ENCODE measurements at places on chromosomes 2 and 18. TPM values are rescaled to one million over a fixed set of nuclear protein-coding genes. Genes with fewer than 3 reads are reported as not detected.

The RUFY4 gene
- total RNA-seq = not detected

The TLX2 gene
- total RNA-seq = not detected

The LYG2 gene
- total RNA-seq = not detected

The GKN1 gene
- total RNA-seq = not detected

The IL1R1 gene
- 94.5 TPM for total RNA-seq

The TSPYL6 gene
- 0.18 TPM for total RNA-seq

The UGT1A5 gene
- total RNA-seq = not detected

The ALPG gene
- not detected for total RNA-seq

The COBLL1 gene
- 32.6 TPM for total RNA-seq

The TRIM54 gene
- total RNA-seq = 5.0 TPM

The NAT8 gene
- total RNA-seq = not detected

The OR6B2 gene
- not detected for total RNA-seq

The FZD7 gene
- total RNA-seq = 0.77 TPM

The SLC4A5 gene
- total RNA-seq = 2.1 TPM

The DTNB gene
- total RNA-seq = 13.9 TPM

The TRABD2A gene
- total RNA-seq = 0.14 TPM

The FOXI3 gene
- not detected for total RNA-seq

The CNGA3 gene
- not detected for total RNA-seq

The PCBP1 gene
- 71.5 TPM for total RNA-seq

Data from uterus (tissue), 4 donors.